ENCODE measurements at places on chromosomes 7 and 10. TPM values are rescaled to one million over a fixed set of nuclear protein-coding genes. Genes with fewer than 3 reads are reported as not detected.

The CFAP70 gene
- 1.8 TPM for total RNA-seq

The ATG9B gene
- 25.8 TPM for total RNA-seq

DNA sequence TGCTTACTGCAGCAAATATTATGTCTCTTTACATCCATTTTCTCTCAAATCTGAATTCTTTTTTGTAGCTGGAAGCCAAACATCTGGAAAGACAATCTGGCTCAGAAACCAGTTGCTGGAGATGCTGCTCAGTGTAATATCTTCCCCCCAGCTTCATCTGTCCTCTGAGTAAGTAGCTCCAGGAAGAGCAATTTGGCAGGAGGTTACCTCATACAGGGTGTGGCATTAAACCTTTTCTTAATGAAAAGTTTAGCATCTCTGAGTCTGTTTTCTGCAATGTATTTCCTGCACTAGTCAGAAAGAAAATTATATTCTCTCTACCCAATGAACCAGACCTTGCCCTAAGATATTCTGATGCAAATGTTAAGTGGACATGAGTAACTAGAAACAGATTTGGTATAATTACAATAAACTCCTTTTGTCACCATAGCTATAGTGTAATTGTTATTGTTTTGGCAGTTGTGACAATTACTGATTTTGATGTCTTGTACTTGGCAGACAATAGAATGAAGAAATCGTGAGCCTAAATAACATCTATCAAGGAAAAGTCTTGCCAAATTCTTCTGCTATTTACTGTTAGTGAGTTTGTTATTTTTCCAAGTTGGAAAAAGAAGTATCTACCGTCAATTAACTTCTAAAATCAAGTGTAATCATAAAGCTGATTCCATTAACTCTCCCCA, 123.3 kb downstream of the WDFY4 start:
- DNase-seq, result peak; percentile 85

- DNase-seq, result no peak
Measured at GRCh38 chr10:93722550-93722949, 20.2 kb upstream of the FRA10AC1 start.

- no peak for DNase-seq
Measured at GRCh38 chr10:33861016-33861704, 526.7 kb upstream of the NRP1 start.

- peak; percentile 24 for DNase-seq
Measured at GRCh38 chr7:116863936-116864500, 1.6 kb downstream of the CAPZA2 start.

DNA sequence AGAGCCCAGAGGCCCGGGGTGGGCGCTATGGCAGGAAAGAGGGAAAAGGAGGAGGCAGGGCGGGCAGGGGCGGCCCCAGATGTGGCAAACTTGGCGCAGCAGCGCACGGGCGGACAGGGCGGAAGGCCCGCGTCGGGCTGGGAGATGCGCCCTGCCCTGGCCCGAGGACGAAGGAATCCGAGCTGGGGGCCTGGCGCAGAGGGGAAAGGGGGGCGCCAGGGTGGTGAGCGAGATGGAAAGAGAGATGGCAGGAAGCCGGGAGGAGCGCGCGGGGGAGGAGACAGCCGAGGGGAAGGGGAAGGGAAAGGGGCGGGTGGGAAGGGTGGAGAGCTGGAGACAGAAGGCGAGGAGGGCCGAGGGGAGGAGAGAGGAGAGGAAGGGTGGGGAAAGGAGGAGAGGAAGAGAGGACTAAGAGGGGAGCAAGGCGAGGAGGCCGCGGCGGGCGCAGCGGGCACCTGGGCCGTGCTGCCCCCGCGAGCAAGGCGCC, at the start of gene MARVELD1:
Gene MARVELD1 (plus strand): TSS at position 392 of the 487 bp plus-strand sequence. CDS start 147 bp downstream, outside the sequence.
- peak; percentile 96 for DNase-seq

DNA sequence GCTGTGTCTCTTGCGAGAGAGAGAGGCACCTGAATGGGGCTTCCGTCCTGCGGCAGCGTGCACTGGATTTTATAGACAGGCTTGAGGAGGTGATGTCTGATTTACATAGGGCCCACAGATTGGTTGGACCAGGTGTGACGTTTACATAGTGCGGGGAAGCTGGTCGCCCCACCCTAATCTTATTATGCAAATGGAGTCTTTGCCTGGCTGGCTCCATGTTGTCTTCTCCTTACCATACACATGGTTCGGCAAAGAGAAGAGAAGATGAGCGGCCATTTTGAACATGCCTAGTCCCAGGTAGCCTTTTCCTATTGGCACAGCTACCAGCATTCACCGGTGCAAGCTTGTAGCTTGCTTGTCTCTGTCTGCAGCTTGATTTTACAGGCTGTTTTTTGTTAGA, 238.5 kb upstream of the GALNT17 start:
- no peak for DNase-seq

DNA sequence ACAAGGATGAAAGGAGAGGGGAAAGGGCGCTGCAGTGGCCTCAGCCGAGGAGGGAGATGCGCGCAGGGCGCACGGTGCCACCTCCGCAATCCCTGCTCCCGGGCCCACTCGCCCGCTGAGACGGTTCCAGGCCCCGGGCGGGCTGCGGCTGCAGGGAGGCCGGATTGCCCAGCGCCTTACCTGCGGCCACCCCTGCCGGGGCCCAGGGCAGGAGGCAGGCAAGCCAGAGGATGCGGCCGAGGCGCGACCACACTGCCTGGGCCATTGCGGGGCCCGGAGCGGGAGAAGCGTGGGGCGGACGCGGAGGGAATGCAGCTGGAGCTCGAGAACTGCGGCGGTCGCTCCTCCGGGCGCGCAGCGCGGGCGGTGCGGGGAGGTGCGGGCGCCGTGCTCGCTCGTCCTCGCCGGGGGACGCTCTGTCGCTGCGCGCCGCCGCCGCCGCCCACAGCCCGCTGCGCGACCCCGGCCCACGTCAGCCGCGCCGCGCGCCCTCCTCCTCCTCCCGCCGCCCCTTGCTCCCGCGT, at the start of gene TMEM130:
Gene TMEM130 (minus strand): TSS at position 418 of the 524 bp plus-strand sequence. CDS start 153 bp downstream, at position 265.
- DNase-seq, result peak; percentile 27

- DNase-seq, result no peak
Measured at GRCh38 chr7:108294595-108294994, 161.6 kb downstream of the NRCAM start.

GRCh38 chr7:46033592-46033991, 112.5 kb upstream of the IGFBP3 start:
- no peak for DNase-seq
